ENCODE measurements at places on chromosomes 2 and 18. TPM values are rescaled to one million over a fixed set of nuclear protein-coding genes. Genes with fewer than 3 reads are reported as not detected.

- DNase-seq, result no peak
Measured at GRCh38 chr2:189467160-189467559, 25.9 kb downstream of the WDR75 start.

The SFTPB gene
- not detected for total RNA-seq

- no peak for DNase-seq
Measured at GRCh38 chr2:41911033-41911432, 136.8 kb upstream of the PKDCC start.

The GPR75 gene
- 4.7 TPM for total RNA-seq

DNA sequence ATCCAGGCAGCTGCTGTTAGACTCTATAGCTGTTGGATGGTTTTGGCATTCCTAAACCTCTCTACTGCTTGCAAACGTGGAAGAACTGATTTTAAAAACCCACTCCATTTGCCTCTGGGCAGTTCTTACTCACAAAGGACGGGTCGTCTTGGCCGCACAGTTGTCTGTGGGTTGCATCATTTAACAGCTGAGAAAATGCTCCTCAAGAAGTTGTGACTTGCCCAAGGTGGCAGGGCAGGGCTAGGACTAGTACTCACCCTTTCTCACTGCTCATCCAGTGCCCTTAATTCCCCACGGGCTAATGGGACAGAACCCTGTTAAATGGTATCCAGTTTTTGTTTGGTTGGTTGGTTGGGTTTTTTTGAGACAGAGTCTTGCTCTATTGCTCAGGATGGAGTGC lies 997 bp upstream of the DRC1 start:
- no peak for DNase-seq

DNA sequence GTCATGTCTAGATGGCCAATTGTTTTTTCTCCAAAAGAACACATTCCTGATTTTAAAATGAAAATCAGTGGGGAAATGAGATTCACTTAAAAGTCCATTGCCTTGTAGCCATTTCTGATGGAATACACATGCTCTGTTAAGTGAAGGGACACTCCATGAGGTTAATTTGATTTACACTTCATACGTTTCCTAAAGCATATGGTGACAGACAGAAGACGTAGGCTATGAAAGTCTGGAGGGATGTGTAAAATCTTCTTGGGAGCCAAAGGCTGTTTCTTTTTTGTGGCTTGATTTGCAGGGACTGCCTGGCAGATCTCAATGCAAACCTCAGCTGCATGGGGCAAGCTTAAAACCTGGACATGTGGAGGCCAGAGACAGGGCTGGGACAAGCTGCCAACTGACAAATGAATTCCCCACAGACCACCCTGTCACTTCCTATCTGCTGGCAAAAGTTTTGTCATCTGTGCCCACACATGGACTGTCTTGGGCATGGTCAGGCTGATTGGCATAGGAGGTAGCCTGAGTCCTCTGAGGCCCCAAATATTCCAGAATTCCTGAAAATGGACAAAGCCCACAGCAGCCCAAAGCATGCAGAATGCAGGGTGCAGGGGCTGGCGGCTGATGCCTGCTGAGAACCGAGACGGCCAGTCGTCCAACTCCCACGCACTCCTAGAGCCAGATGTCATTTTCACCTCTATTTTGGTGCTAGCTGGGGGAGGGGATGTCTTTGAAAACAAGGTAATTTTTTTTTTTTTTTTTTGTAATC lies 73.9 kb downstream of the SDC1 start:
- no peak for DNase-seq

GRCh38 chr2:105510761-105511528 lies 112.1 kb upstream of the FHL2 start:
- no peak for DNase-seq

DNA sequence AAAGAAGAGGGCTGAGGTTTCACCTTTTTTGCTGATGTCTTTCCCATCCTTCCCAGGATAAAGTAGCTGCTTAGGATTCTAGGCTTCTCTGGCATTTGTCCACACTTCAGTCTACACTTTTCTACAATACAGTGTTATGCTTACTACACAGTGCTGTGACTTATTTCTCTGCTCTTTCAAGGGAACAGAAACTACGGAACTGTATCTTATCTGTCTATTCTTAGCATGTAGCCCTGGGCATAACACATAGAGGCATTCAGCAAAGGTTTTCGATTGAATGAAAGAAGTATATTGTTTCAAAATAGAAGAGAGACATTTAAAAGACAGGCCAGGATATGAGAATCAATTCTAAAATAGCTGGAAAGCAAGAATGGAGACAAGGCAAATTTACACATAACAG lies 110.9 kb downstream of the ARHGEF33 start:
- no peak for DNase-seq

- DNase-seq, result no peak
Measured at GRCh38 chr2:132804051-132804450, 134.0 kb upstream of the LYPD1 start.

The COL4A4 gene
- total RNA-seq, result 0.16 TPM

GRCh38 chr2:158726911-158727592 lies 68.1 kb upstream of the DAPL1 start:
- DNase-seq, result no peak

GRCh38 chr18:13566941-13567746 lies 159.2 kb downstream of the FAM210A start:
- DNase-seq, result no peak

DNA sequence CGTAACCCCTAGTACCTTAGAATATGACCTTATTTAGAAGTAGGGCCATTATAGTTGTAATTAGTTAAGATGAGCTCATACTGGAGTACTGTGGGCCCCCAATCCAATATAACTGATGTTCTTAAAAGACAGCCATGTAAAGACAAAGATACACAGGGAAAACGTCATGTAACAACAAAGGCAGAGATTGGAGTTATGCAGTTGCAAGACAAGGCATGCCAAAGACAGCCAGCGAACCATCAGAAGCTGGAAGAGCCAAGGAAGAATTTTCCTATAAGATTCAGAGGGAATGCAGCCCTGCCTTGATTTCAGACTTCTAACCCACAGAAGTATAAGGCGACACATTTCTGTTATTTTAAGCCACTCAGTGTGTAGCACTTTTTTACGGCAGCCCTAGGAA lies 55.9 kb upstream of the TLK1 start:
- DNase-seq, result no peak

GRCh38 chr2:64605991-64606478 lies 47.7 kb downstream of the SERTAD2 start:
- no peak for DNase-seq

The CD302 gene
- 1.0 TPM for total RNA-seq

The CYP1B1 gene
- total RNA-seq, result 17.5 TPM

DNA sequence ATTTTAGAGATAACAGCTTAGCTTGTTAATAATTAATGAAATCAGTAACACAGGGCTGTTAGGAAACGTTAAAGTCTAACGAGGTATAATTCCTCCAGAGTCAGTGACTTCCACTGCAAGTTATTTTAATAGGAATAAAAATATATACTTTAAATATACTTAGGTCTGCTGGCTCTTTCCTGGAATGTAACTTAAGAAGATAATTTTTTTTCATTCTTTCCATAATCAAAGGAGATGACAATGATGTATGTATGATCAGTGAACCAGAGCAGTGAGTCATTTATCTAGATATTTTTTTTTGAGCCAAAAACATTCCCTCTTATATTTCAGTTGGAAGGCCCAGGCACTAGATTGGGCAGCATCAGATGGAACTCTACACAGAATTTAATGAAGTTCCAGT lies 104.2 kb upstream of the LYPD1 start:
- no peak for DNase-seq

DNA sequence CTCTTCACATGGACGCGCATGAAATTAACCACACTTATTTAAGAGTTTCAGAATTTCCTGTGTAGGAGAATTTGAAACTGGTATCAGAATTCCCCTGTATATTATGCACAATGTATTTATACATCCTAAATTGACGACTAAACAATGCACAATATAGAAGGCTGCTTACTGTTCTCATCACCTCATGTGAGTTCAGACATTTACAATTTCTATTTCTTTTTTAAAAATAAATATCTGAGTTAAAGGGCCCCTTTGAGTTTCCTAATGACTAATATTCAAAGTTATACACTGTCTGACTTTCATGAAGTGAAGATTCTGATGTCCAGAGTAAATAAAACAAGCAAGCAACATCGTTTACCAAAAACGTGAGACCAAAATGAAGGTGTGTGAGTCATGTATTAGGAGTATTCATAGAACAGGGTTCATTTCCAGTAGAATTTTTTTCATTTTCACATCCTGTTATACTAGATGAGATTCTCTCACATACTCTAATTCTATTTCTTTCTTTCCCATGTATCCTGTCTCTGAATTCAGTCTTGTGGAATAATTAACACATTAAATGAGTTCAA lies 406.2 kb downstream of the NUP35 start:
- DNase-seq, result no peak

The XDH gene
- 1.5 TPM for total RNA-seq

All from neural crest cell (in vitro differentiated cells).